Naive B cell (primary cell): ENCODE measurements at places on chromosomes 12 and 14.

DNA sequence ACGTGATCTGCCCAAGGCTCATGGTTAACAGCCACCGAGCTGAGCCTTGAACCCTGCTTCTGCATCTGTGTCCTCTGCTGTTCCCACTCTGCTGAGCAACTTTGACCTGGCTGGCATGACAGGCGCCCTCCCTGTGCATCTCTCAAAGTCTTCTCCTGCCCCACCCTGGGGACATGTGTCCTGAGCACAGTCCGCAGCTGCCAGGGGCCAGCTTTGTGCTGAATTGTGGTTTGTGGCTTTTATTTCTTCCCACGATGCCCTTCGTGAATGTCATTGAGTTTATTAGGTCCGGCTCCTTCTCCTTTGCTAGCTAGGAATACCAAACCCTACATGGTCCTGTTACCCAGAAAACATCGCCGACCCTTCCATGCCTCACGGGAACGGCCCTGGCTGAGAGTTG is 161.0 kb downstream of the TSPAN9 start:
- DNase-seq: no peak

DNA sequence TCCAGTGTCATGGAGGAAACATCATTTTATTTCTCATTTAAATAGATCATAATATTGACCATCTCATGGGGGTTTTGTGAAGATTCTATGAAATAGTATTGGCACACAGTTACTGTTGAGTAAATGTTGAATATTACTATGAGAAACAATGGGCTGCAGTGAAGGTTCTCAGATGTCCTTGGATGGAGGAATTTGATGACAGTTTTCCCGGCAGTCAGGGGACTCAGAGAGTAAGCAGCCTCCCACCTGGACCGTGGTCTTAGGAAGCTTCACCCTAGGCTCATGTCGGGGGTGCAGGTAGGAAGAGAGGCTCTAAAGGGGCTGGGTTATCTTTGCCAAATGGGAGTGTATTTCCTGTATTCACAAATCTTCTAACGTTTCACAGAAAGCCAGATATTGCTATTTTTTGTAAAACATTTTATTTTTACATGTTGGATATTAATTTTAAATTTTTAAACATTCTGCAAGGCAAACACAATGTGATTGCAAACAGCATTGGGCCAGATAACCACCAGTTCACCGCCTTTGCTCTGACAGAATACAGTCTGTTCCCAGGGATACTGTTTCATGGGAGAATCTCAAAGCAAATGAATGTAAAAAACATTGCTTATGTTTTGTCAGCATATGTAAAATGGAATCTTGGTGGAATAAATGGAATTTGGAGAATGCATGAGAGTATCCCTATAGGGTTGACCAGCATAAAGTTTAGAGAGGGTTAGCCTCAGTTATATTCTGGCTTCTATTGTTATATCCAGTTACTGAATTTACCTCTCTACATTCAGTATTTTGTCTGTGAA is 380.8 kb upstream of the TMEM132C start:
- DNase-seq: no peak

DNA sequence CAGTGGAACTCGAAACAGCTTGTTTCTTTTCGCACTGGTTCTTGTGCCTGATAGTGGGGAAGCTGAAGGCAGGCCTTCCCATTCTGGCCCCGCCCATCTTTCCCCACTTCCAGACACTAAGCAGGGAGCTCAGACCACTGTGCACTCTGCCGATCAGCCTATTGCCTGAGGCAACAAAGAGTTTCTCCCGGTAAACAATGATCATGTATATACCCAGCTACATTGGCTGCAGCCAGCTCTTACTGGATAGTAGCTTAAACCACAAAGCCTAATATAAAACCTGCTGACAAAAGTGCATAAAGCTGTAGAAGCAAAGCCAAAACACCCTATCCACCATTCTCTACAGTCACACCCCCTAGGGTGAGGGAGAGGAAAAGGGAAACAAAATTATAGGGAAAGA is 24.7 kb upstream of the GLIPR1 start:
- DNase-seq: no peak

DNA sequence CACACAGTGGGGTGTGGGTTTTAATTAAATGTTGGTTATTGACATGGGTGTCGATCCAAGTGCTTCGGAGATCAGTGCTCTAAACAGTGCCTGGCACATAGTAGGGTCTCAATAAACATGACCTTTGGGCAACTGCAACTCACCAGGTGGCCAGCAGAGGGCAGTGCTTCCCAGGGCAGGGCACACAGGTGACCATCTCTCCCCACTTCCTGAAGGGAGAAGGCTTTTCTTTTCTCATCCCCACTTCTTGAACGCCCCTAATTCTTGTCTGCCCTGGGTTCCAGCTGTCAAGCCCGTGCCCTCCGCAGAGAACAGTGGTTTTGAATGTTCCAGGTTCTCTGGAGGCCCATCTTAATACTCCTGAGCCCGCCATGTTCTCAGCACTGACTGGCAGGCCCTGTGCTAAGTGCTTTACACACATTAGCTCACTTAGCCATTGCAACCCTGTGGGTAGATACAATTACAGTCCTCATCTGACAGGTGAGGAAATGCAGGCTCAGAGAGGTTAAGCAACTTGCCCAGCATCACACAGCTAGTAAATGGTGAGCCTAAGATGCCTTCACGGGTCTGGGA is 16.3 kb downstream of the RAPGEF3 start:
- peak; percentile 59 for DNase-seq

- no peak for DNase-seq
Measured at GRCh38 chr14:97978341-97978740, 1181.2 kb downstream of the VRK1 start.

- DNase-seq: no peak
Measured at GRCh38 chr12:47828976-47829482, 9.3 kb upstream of the HDAC7 start.

DNA sequence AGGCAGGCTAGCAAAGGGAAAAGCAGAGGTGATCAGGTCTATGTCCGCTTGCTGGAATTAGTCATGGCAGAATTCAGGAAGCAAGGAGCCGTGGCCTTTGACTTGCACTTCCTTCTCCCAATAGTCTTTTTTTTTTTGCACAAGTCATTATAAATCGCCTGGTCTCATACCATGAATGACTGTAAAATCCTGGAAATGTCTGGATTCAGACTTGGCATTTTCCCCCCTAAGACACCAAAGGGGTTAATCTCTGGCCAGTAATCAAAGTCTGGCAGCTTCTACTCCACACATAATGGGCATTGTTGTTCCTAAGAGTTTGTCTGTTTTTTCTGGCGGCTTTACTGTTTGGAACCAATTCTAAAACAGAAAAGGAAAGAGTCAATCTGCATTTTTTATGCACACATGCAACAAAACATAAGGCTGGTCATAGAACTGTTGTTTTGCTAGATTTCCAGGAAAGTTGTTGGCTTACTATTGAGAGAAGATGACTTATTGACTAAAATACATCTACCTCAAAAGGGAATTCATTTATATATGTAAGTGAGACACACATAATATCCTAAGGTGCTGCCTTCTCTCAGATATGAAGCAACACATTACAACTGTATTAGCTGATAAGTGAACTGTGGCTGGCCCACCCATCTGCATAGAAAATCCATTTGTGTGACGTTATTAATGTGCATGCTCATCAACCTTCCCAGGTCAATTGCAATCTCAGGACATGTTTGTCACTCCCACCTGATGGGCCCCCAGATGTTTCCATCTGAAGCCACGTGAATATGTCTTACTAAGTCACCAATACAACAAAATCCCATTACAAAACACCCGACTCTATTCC is 157.3 kb downstream of the BTG1 start:
- no peak for DNase-seq

GRCh38 chr14:87409393-87409792 is 583.6 kb downstream of the GALC start:
- DNase-seq: no peak

- DNase-seq: no peak
Measured at GRCh38 chr12:128823216-128823915, 392 bp downstream of the SLC15A4 start.
